ENCODE measurements at places on chromosomes 1 and 21.

GRCh38 chr1:229383188-229383587 lies 40.3 kb upstream of the CCSAP start:
- no peak for DNase-seq

DNA sequence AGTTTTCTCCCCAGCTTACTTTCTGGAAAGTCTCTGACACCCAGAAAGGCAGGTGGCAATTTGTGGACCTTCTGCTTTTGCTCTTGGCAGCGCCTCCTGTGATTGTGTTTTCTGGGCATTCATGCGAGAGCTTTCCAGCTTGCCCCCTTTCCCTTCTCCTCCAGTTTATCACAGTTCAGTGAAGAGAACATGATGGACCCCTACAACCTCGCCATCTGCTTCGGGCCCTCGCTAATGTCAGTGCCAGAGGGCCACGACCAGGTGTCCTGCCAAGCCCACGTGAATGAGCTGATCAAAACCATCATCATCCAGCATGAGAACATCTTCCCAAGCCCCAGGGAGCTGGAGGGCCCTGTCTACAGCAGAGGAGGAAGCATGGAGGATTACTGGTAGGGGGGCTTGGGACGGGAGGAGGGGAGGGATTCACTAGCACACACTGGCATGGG lies 24.3 kb upstream of the IKBKE start:
- DNase-seq, result no peak

DNA sequence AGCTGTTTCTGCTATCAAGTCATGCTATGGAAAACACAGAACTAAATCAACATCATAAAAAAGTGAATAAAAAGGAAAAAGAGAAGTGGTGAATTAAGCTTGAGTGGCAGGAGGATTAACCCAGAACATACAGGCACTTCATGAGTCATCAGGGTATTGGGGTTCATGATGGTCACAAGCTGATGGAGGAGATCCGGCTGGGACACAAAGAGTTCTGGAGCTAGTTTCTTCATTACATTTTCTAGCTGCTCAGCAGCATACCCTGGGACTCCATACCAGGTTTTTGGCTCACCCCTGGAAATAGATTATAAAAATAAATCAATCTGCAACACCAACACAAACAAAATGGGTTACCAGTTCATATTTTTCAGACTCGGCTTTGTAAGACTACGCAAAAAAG lies 42.5 kb upstream of the SYT2 start:
- no peak for DNase-seq

DNA sequence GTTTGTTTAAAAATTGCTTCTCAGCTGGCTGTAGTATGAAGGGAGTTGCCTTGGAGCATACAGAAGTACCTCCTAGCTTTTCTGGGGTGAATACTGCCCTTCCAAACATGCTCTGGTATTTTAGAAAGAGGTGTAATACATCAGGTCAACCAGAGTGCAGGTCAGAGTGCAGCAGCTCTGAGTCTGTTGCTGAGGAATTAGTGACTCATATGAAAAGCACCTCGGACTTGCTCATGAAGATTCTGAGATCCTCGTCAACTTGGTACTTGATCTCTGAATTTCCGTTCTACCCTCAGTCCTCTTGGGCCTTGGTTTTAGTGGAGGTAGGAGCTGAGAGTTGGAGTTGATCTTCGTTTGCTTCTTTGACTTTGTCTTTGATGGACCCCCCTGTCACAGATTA lies 67.3 kb downstream of the NOS1AP start:
- no peak for DNase-seq

DNA sequence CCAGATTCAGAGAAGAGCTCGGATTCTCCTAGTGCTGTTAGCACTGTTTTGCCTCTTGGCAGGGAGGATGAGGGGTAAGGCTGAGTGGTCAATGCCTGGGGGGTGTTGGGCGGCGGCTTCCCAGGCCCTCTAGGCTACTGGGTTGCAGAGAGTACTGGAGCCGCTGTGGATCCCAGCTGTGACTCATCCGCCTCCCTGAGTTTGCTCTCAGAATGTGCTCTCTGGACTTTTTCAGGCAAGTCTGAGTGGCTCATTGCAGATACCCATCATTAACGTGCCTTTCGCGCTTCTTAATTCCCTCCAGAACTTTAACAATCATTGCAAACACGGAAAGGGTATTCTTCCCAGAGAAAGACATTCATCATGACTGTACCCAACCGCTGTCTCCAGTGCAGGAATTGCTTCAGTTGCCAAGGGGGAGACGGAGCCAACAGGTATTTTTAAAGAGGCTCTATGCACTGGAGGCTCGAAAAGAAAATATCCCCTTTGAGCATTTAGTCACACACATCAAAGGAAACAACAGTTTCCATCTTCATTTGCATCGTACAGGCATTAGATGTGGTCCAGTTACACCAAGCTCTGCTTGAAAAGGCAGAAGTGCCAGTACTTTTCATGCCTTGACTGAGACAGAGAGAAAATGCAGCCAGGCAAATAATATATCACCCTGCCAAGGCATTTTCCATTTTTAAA lies 14.4 kb upstream of the CAMTA1 start:
- DNase-seq, result no peak

GRCh38 chr1:113197719-113198330 lies 124.8 kb downstream of the LRIG2 start:
- no peak for DNase-seq

GRCh38 chr1:194809665-194810064 lies 1623.3 kb upstream of the B3GALT2 start:
- DNase-seq, result no peak

GRCh38 chr21:26011292-26011940 lies 159.2 kb downstream of the APP start:
- DNase-seq, result no peak

- no peak for DNase-seq
Observed at GRCh38 chr1:177847843-177848242, 122.0 kb downstream of the SEC16B start.

GRCh38 chr1:207288315-207288714 lies 33.2 kb upstream of the CD55 start:
- no peak for DNase-seq

- no peak for DNase-seq
Observed at GRCh38 chr1:234604495-234605398, 5.2 kb downstream of the IRF2BP2 start.

DNA sequence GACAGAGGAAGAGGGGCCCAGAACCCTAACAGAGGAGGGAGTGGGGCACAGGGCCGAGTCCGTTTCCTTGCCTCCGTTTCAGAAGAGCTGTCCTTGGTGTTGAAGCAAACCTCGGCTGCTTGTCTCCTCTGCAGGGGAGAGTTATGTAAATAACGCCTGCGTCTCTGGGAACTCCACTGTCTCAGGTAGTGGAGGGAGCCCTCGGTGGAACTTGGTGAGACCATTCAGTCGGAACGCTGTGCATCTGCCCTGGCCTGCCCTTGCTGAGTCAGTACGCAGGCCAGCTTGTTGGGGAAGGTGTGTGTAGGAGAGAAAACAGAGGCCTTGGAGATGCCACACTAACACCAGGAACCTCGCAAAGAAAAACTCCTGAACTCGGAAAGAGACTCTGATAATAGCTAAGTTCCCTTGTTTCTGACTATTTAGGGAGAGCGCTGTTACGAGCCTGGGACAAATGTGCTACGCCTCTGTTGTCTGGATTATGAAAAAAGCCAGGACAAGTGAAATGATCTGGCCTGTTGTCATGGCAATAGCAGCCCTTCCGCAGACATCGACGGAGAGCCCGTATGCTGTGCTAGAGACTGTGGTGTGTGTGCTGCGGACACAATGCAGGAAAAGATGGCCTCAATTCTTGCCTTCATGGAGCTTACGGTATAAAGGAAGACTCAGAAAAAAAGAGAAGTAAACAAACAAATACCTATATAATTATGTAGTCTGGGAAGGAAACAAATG lies 94.6 kb upstream of the AKT3 start:
- DNase-seq, result no peak

- no peak for DNase-seq
Observed at GRCh38 chr1:214352838-214353237, 71.9 kb downstream of the SMYD2 start.

DNA sequence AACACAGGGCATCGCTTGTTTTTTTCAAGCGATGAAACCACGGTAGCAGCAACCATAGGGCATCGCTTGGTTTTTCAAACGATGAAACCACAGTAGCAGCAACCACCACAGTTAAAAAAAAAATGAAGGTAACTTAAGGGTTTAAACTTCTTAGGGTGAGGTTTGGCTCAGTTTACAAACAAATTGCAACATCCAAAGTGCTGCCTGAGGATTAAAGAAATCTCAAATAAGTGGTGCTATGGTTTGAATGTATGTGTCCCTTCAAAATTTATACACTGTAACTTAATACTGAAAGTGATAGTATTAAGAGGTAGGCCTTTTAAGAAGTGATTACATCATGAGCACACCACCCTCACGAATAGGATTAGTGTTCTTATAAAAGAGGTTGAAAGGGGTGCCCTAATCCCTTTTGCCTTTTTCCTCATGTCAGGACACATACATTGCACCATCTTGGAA lies 6.4 kb upstream of the GBP5 start:
- DNase-seq, result peak; percentile 69

DNA sequence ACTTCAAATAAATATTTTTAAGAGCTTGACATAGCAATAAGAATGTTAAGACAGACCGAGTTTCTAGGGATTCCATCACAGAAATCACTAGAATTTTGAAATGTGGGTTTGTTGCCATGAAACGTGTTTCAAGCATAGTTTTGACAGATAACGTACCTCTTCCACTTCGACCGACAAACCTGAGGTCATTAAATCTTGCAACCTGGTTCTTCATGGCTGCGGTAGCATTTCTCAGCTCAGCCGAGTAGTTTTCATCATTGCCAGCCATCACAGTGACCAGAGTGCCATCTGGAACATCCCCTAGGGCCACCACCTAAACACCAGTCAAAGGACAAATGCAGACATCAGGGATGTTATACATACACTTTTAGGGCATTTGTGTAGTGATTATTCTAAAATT lies 168.7 kb downstream of the RUNX1 start:
- no peak for DNase-seq

DNA sequence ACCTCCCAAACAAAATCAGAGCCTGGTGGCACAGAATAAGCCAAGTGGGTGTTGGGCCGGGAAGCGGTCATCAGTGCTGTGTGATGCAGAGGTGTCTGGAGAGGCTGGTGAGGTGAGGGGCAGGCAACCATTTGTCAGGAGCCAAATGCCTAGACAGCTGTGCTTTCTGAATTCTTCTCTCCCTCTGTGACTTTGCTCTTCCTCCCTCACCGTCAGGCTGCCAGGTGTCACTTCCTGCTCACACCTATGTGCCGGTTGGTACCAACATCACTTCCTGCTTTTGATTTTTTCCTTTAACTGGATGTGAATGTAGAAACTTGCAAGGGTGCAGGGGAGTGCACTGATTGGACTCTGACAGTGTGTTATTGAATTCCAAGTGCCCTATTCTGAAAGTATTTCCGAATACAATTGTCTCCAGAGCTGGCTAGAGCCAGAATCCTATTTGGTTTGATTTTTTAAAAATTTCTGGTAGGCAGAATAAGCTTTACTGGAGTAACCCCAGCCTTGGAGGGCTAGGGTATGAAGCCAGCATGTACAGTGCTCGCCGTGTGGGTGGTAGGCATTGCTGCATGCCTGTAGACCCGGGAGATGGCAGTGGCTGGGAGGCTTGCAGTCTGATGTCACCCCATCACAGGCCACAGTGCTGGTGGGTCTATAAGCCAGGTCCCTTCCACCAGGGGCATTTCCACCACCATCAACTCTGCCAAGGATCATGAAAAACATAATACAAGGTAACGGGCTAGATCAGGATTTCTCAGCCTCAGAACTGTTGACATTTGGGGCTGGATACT lies 210.9 kb downstream of the KAZN start:
- DNase-seq, result no peak

- no peak for DNase-seq
Observed at GRCh38 chr1:14778541-14778897, 180.0 kb downstream of the KAZN start.

DNA sequence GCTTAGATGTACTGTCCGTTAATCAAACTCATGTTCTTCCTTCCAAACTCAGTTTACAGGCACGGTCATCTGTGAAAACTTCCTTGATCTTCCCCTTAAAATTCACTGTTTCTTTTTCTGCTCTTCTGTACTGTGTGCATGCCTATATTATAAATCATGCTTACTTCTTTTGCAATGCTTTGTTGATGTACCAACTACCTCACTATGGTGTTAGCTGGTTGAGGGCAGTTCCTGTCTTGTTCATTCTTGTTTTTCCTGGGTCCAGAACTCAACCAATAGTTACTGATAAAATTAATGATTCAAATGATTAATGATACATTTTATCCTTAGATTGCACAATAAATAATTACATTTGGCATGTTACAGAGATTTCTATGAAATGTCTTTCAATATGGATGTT lies 163.8 kb downstream of the CHRM3 start:
- DNase-seq, result no peak

DNA sequence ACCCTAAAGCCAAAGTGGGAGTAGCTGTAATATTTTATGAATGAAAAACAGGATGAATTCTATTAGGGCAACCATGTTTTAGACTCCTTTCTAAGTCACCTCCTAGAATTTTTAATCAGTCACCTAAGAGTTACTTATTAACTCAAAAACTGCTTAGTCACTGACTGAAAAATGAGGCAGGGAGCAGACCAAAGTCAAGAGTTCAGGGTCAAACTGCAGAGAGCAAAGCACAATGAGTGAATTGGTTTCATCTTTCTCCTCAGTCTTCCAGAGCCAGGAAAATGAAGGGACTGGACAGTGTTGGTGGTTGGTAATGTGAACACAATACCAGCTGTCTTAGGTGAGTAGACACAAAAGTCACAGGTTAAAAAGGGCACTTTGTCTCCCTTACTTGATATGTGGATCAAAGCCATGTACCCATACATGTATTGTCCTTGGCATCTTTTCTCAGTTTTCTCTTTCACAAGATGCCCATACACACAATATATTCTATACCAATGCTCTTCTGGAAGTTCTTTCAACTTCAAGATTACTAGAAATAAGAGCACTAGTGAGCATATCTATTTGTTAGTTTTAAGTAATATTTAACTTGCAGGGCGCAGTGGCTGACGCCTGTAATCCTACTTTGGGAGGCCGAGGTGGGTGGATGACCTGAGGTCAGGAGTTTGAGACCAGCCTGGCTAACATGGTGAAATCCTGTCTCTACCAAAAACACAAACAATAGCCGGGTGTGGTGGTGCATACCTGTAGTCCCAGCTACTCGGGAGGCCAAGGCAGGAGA lies 42.2 kb downstream of the ATP1B1 start:
- no peak for DNase-seq

DNA sequence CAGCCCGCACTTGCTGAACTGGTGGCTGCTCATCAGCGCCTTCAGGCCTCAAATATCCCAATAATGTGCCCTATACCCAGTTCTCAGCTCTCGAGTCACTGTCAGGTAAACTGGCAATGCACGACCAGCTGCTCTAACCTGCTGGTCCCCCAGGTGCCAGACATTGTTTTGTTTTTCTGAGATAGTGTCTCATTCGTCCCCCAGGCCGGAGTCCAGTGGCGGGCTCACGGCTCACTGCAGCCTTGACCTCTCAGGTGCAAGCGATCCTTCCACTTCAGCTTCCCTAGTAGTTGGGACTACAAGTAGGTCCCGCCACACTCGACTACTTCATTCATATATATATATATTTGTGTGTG lies 1.0 kb upstream of the NADK start:
- DNase-seq, result no peak

GRCh38 chr1:182913401-182913800 lies 39.6 kb downstream of the SHCBP1L start:
- DNase-seq, result no peak

- no peak for DNase-seq
Observed at GRCh38 chr1:237774246-237774645, 116.5 kb downstream of the ZP4 start.

GRCh38 chr21:16534408-16535101 lies 804.8 kb downstream of the USP25 start:
- DNase-seq, result no peak

- DNase-seq, result no peak
Observed at GRCh38 chr1:226603022-226603857, 54.7 kb downstream of the STUM start.
